ENCODE measurements at places on chromosomes 13 and 19.

DNA sequence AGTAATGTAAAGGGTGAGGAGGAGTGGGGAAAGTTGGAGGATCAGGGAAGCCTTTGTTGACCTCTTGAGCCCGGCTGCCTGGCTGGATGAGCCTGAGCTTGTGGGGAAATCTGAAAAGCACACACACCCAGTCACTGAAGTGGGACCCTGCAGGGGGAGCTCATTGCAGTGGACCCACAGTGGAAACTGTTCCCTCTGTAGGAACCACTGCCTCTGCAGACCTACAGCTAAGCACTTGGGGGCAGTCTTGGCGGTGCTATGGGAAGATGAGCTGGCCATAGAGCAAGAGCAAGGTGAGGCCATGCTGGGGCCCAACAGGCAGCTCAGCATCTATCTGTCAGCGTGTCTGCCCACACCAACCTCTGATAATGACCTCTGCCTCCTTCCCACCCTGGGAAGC lies 294.8 kb downstream of the TSHZ3 start:
- DNase-seq = no peak

- DNase-seq = no peak
These were observed 71.1 kb downstream of the CBY2 start for GRCh38 chr13:45773236-45773635.

GRCh38 chr19:46998445-46999125 lies 21.1 kb upstream of the NPAS1 start:
- DNase-seq = no peak

DNA sequence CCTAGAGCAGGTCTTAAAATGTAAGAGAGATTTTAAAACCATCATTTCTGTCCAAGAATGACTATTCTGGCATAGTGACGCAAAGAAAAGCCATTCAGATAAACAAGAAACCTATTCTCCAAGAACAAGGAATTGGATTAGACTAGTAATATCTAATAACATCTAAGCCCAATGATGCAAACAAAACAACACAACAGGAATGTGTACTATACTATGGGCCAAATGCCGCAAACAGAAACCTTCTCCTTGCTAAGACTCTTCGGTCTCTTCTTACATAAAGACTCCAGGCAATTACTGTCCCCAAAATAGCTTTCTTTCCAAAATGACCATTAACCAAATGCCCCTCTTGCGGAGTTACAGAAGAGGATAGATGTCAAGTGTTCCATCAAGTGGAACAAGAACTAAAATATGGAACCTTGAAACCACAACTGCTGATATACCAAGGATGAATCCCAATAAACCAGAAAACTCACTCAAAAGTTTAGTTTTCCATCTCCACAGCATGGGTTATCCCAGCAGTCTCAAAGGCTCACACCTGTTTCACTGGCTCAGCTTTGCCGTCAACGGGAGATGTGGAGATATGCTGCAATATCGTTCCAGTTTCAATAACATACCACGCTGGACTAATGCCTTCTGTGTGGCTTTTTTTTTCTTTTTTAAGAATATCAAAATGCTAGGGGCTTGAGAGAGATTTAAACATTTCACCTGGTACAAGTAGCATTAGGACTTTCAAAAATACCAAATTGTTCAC lies 76.2 kb downstream of the FOXO1 start:
- no peak for DNase-seq

GRCh38 chr19:19651076-19651475 lies 7.6 kb upstream of the GMIP start:
- no peak for DNase-seq

DNA sequence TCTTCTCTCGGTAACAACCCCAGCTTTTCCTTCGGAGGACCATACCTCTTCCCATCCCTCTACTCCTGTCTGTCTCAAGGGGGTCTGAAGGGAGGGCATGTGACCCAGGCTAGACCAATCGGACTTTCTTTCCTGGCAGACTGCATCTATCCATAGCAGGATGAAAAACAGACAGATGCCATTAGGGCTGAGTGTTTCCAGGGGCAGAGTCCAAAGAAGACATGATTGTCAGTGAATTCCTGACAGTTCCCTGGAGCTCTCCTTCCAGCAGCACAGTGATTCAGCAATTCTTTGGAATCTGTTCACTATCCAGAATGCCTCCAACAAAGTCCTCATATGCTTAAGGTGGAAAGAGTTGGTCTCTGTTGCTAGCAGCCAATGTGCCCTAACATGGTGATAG lies 189.8 kb downstream of the KCTD12 start:
- no peak for DNase-seq

- no peak for DNase-seq
These were observed 15.6 kb upstream of the ZNF730 start for GRCh38 chr19:23101241-23101640.

- DNase-seq = no peak
These were observed 13.5 kb downstream of the IL17D start for GRCh38 chr13:20716951-20717350.

All from SK-N-MC (cell line).